ENCODE measurements at places on chromosomes 4 and X.

DNA sequence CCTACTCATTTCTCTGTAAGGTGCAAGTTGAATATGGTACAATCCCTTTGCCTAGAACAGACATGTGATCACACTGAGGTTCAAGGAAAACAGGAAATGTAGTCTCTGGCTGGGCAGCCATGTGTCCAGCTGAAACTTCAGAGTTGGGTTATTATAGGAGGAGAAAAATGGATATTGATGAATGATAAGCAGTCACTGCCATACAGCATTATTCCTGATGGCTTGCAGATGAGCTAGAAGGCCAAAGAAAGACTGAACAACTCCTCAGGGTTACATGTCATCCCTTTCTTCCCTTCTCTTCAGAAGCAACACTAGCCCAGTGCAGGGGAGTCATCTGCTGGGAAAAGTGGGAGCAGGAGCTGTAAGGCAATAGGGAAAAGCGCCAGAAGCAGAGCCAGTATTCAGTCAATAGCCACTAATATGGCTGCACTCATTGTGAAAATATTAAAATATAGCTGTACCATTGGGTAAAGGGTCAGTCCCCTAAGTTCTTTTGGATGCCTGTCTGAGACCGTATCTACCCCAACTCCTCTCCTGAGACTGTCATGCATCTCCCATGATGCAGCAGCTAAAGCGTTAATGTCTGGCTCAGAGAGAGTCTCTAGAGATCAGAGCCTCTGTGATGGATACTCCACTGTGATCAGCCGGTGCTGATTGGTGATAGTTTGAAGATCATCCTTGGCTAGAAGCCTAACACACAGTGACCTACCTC, 20.5 kb downstream of the PHOX2B start:
- H3K27me3 ChIP-seq = peaks cover 10% of the 10 kb centered on the region
- no peak overlapping the region for H3K4me3 ChIP-seq
- no peak for DNase-seq
- H3K27ac ChIP-seq = no peak overlapping the region

DNA sequence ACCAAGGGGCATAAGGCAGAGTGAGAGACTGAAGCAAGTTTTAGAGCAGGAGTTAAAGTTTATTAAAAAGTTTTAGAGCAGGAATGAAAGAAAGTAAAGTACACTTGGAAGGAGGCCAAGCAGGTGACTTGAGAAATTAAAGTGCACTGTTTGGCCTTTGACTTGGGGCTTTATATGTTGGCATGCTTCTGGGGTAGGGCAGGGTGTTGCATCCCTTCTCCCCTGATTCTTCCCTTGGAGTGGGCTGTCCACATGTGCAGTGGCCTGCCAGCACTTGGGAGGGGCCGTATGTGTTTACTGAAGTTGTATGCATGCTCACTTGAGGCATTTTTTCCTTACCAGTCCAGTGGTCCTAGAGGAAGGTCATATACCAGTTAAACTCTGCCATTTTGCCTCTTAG, 35.3 kb upstream of the GPR173 start:
- H3K4me3 ChIP-seq = no peak overlapping the region
- no peaks in the 10 kb centered on the region for H3K36me3 ChIP-seq
- no peak for DNase-seq
- no peak overlapping the region for H3K27ac ChIP-seq
- H3K4me1 ChIP-seq = no peaks in the 10 kb centered on the region
- H3K27me3 ChIP-seq = no peaks in the 10 kb centered on the region

DNA sequence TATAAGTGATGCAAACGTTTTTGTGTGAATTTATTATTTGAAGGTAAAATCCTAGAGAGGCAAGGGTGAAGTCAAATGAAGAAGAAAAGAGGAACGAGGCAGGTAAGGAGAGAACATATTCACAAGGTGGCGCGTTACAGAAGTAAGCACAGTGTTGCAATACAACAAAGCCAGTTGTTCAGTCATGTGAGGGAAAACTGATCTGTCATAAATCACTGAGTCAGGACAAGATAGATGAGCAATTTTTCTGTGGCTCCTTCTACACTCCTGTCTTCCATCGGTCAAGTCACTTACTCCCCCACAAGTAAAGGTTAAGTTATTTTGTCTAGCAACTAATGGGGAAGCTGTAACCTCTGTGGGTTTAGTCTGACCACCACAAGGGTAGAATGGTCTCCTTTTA, 203.0 kb upstream of the GK2 start:
- H3K4me3 ChIP-seq = no peak overlapping the region
- H3K36me3 ChIP-seq = no peaks in the 10 kb centered on the region
- no peaks in the 10 kb centered on the region for H3K4me1 ChIP-seq

GRCh38 chrX:16125520-16126149, 2.3 kb downstream of the GRPR start:
- H3K4me3 ChIP-seq = no peak overlapping the region
- DNase-seq = no peak
- no peak overlapping the region for H3K27ac ChIP-seq
- no peaks in the 10 kb centered on the region for H3K36me3 ChIP-seq
- H3K4me1 ChIP-seq = no peaks in the 10 kb centered on the region
- peaks cover 10% of the 10 kb centered on the region for H3K27me3 ChIP-seq
